ENCODE measurements at places on chromosomes 13 and 19.
A peak's percentile ranks its signal among the peaks of the same experiment; 100 is the strongest.

DNA sequence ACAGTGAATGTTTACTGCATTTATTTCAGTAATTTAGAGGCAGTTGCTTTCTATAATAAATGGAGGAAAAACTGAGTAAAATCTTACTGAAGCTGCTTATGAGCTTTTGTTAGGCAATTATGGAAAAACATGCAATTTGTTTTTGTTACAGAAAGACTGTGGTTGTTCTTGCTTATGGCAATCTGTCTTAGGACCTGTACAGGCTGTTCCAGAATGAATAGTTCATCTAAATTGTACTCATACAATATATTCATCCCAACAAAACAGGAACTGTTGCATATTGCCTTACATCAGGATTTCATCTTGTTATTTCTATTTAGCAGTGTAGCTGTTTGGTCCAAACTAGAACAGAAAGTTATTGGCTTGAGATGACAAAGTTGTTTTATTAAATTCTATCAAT is 199.2 kb downstream of the NALCN start:
- DNase-seq, result no peak

DNA sequence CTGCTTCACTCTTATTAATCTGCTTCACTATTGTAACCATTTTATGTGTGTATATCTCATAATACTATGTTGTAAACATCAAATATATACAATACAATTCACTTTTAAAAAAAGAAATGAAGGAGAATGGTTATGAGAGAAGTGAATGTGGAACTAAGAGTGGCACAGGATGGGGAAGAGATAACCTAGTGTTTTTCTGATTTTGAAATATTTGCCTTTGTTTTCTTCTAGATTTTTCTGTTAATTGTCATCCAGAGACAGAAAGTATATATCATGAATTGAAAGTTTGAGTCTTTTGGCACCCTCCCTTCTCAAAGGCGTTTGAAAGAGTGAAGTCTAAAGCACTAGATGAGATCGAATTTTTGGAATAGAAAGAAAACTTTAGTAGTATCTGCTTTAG is 2.8 kb downstream of the DNAJC3 start:
- DNase-seq, result no peak

DNA sequence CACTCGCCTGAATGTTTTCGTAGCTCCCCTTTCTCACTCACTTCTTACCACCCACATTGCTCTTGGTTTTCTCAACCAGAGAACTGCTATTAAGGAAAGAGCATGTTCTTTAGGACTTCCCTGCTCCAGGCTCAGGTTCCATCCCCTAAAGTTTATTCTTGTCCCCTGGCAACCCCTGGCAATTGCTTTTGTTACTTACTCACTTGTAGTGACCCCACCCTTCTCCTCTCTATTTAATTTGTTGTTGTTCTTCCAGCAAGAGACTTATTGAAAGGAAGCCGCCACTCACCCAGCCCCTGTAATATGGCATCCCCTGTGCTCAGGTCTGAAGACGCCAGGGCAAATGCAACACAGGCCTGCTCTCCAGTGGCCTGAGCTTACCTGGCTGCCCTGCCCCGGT is 233.7 kb upstream of the SOX21 start:
- no peak for DNase-seq

DNA sequence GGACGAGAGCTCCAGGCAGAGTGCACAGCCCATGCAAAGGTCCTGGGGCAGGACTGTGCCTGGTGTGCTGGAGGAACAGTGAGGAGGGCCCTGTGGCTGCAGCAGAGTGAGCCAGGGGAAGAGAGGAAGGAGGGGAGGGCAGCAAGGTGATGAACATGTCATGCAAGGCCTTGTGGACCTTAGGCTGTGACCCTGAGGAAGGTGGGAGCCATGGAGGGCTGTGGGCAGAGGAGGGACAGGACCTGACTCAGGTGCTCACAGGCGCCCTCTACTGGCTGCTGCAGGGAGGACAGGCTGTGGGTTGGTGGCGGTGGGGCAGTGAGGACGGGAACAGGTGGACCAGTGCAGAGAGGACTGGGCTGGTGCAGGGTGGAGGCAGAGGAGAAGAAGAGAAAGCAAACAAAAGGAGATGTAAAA is 170.3 kb downstream of the PTPRS start:
- DNase-seq, result no peak

DNA sequence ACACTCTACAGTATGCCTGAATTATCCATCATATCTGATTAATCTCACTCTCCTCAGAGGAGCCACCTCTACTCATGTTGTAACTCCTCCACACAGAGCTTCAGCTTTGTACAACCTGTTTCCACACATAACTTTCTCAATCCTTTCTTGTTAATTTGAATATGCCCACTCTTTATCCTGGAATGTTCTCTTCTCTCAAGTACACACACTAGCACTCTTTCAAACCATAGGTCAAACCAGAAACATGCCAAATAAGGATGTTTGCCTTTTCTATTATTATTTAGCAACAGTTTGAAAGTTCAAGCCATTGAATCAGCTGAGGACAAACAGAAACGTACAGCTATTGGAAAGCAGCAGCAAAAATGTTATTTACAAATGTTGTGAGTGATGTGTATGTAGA is 110.3 kb downstream of the MIPEP start:
- DNase-seq, result no peak

DNA sequence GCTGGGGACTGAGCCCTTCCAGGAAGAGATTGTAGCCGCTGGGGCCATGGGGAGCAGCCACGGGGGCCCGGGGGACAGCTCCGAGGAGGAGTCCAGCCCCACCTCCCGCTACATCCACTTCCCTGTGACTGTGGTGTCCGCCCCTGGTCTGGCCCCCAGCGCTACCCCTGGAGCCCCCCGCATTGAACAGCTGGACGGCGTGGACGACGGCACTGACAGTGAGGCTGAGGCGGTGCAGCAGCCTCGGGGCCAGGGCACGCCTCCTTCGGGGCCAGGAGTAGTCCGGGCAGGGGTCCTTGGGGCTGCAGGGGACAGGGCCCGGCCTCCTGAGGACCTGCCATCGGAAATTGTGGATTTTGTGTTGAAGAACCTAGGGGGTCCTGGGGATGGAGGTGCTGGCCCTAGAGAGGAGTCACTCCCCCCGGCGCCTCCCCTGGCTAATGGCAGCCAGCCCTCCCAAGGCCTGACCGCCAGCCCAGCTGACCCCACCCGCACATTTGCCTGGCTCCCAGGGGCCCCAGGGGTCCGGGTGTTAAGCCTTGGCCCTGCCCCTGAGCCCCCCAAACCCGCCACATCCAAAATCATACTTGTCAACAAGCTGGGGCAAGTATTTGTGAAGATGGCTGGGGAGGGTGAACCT is 9.6 kb downstream of the IGFLR1 start:
- no peak for DNase-seq

- DNase-seq, result peak; percentile 83
Observed at GRCh38 chr19:2015608-2015950, at the start of gene BTBD2. Gene BTBD2, minus strand, starts transcription at chr19:2015714. Its CDS starts 11 bp downstream, at chr19:2015703.

GRCh38 chr13:67791047-67791446 is 560.9 kb upstream of the PCDH9 start:
- no peak for DNase-seq

DNA sequence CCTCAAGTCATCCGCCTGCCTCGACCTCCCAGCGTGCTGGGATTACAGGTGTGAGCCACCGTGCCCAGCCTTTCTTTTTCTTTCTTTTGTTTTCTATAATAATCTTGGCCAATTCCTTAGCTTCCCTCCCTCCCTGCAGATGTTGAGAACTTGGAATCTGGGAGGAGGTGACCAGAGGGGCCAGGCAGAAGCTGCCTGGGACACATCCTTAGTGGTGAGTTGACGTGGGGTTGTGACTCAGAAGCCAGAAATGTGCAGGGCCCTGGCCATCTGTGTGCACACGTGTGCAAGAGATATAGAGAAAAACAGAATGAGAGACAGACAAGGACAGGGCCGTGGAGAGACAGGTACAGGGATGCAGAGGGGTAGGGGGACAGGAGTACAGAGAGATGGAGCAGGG is 154.3 kb downstream of the SIPA1L3 start:
- DNase-seq, result peak; percentile 88

GRCh38 chr19:46520616-46521015 is 24.9 kb upstream of the PNMA8B start:
- DNase-seq, result no peak

- DNase-seq, result no peak
Observed at GRCh38 chr19:47186446-47187334, 44.3 kb downstream of the BBC3 start.

DNA sequence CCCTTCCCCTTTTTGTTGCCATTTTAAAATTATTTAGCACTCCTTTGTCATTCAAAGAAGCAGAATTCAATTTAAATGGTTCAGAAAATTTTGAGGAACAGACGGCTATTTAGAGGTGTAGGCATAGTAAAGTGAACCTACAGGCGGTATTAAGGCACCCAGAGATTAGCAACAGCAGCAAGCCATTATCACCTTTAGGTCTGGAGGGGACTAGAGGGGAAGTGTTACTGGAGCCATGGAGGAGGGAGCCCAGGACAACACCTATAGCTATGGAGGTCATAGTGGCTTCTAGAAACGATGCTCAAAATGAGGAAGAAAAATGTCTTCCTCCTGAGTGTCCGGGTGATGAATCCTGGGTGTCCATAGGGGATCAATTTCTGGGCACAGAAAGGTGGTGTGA is 25.8 kb upstream of the MBNL2 start:
- no peak for DNase-seq

GRCh38 chr13:112902101-112902651 is 66.8 kb upstream of the MCF2L start:
- DNase-seq, result no peak

- DNase-seq, result no peak
Observed at GRCh38 chr19:32318884-32319520, 26.4 kb upstream of the ZNF507 start.

DNA sequence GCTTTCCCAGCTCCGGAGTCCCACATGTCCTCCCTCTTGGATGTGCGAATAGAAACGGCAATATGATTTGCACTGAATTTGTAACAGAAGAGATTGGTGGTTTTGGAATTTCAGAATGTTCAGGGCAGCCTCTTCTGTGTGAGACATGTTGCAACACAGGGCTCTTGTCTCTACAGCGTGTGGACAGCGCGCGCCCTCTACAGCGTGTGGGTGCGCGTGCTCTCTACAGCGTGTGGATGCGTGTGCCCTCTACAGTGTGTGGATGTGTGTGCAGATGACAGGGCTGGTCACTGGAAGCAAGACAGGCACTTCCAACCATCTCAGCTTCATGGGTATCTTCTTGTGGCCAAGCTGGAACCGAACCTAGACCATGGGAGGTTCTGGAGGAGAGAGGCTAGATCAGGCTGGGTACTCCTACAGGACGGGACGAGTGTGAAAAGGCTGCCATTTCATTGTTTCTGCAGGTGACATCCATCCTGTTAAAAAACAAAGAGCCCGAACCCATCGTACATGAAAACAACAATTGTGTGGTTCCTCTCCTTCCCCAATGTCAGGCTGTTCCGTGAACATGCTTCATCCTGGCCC is 78.4 kb downstream of the TEX29 start:
- peak; percentile 5 for DNase-seq

GRCh38 chr19:30760014-30760413 is 387.8 kb downstream of the ZNF536 start:
- no peak for DNase-seq

- peak; percentile 33 for DNase-seq
Observed at GRCh38 chr13:36096461-36097416, 34.4 kb downstream of the DCLK1 start.

DNA sequence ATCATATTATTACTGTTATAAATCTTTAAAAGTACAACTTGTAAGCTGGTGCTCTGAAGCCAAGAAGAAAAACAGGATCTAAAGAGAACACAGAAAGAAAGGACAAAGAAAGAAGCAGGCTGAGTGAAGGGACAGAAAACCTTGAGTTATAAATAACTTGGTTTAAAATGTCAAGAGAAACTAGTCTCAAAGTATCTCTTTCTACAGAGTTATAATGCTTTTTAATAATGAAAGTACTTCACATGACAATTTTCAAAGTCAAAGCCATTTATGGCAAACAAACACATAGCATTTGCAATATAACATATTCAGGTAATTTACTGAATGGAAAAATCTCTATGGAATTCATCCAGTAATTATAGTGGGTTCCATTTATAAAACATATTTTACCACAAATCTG is 33.4 kb downstream of the CAB39L start:
- DNase-seq, result no peak

GRCh38 chr19:1001538-1002166 is 1.4 kb downstream of the GRIN3B start:
- DNase-seq, result no peak

DNA sequence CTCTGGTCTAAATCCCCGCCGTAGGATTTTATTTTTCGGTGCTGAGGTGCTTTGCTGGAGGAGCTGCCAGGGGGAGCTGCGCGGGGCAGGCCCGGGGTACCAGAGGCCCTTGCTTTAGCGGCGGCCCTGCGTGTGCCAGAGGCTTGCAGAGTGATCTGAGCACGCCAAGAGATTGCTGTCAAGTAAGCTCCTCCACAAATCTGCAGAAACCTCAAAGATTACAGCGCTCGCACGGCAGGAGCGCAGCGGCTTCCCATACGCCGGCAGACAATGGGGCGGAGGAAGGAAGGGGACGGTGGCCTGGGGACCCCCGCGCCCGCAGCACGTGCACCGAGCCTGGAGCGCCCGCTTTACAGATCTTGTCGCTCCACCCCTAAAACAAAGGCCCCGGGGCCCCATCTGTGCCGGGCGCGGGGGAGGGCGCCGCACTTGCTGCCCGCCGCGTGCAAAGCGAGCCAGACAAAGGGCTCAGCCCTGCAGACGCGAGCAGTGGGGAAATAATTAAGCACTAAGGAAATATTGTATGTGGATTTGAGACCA is 9.1 kb upstream of the C19orf12 start:
- peak; percentile 25 for DNase-seq

DNA sequence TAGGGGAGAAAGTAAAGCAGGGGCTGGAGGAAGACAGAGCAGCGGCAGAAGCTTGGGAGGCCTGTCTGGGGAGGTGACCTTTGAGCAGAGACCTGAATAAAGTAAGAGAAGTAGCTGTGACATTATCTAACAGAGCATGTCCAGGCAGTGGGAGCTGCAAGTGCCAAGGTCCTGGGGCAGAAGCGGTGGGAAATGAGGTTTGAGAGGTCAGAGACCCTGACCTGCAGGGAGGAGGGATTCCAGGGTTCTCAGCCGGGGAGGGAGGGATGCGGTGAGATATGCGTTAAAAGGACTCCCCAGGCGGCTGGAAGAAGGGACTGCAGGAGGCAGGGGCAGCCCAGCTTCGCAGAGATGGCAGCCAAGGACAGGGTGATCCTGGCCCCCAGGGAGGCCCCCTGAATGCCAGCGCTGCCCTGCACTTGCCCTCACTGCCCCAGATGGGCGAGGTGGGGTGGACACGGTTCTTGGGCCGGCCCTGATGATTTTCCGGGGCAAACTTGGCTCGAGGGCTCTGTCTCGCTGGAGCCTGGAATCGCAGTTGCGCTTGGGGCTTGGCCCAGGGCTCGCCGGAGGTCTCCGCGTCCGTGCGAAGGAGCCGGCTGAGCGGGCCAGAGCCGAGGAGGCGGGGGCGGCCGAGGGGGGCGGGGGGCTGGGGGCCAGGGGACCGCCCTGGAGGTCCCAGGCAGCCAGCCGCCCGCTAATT is 3.2 kb downstream of the CRLF1 start:
- DNase-seq, result no peak

- no peak for DNase-seq
Observed at GRCh38 chr13:24660023-24660741, 20.0 kb upstream of the ATP12A start.

DNA sequence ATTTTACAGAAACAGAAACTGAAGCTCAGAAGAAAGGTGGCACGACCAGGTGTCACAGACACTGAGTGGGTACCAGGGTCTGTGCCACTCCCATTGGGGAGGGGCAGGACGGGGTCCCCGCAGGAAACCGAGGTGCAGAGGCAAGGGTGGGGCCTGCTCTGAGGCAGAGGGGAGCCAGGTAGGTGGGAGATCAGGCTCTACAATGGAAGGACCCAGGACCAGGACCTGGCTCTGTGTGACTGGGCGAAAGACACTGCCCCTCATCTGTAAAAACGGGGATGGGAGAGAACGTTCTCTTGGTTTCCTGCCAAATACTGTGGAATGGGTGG is 2.8 kb downstream of the PTGIR start:
- no peak for DNase-seq
